ENCODE measurements at places on chromosomes 12 and 14.

GRCh38 chr12:79373896-79374499, 316.8 kb downstream of the PAWR start:
- no peak for DNase-seq

DNA sequence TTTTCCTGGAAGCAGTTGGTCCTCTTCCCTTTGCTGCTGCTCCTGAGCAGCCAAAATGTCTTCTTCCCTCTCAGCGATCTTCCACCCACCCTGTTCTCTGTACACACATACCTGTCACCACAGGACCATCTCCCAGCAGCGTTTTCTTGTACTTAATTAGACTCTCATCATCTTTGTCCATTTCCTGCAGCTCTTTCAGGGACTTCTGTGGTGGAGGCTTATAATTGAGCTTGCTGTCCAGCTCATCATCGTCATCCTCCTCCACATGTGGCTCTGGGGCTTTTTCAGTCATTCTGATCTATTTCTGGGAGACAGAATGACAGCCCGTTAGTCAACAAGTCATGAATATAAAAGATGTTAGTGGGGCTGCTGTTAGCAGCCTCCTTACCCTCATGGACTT, 11.0 kb downstream of the ARHGDIB start:
- no peak for DNase-seq

DNA sequence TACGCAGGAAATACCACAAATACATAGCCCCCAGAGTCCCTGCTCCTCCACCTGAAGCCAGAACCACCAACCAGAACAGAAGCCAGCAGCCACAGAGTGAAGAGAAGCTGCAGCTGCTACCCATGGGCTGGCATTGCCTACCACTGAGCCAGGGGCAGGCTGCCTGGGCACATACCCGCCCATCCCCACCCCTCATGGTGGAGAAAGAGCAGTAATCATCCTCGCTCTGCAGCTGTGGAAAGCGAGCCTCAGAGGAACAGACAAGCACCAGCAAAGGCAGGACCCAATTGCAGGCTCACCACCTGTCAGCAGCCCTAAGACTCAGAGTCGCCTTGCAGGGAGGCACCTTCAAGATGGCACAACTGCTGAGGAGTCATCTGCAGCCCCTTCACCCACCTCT, 11.2 kb upstream of the CD9 start:
- no peak for DNase-seq

- no peak for DNase-seq
Measured at GRCh38 chr12:38490073-38490472, 173.5 kb downstream of the ALG10B start.

DNA sequence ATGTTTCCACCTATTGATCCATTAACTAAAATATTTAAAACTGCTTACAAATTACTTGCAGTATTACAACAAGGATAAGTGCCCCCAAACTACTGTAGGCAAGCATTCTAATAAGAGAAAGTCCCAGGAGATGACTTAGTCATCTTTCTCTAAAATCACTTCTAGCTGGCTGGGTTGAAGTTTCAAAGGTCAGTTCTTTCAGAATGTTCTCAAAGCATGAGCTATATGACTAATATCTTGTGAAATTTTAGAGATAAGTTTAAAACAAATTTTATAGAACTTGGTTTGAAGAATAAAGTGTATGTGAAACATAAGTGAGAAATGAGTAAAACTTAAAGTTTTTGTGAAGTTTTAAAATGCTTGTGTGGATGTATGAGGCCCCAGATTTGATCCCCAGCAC, 24.3 kb upstream of the OR6J1 start:
- no peak for DNase-seq

DNA sequence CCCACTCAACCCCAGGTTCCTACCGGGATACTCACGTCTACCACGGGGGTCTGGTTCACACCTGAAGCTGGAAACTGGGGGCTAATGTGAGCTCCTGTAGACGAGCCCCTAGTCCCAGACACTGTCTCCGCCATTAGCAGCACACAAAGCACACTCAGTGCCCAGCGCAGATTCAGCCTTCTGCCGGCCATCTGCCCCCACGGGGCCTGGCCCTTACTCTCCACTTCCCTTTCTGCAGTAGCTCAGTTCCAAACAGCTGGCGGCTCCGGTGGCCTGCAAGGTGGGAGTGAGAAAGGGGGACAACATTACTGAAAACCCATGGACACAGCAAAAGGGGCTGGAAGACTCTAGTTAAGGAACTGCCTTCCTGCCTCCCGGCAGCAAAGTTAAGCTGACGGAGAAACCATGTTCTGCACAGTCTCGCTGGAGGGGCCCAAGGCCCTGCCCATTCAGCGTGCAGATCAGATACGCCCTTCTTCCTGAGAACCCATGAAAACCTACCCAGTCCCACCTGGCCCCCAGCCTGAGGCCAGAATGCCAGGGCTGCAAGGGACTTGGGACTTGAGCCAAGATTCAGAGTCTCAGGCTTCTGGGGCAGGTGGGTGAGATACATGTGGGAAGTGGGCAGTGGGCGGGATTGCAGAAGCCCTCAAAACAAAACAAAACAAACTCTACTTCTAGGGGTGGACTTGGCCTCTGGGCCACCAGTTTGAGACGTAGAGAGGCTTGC, 2.1 kb downstream of the SLC8B1 start:
- no peak for DNase-seq

All from NK-92 treated with Interleukin-12 subunit alpha and Interleukin-12 subunit beta, amount 100 ng/mL, for 24 hours (cell line).